H9 (cell line): ENCODE measurements at places on chromosomes 2 and 18.

DNA sequence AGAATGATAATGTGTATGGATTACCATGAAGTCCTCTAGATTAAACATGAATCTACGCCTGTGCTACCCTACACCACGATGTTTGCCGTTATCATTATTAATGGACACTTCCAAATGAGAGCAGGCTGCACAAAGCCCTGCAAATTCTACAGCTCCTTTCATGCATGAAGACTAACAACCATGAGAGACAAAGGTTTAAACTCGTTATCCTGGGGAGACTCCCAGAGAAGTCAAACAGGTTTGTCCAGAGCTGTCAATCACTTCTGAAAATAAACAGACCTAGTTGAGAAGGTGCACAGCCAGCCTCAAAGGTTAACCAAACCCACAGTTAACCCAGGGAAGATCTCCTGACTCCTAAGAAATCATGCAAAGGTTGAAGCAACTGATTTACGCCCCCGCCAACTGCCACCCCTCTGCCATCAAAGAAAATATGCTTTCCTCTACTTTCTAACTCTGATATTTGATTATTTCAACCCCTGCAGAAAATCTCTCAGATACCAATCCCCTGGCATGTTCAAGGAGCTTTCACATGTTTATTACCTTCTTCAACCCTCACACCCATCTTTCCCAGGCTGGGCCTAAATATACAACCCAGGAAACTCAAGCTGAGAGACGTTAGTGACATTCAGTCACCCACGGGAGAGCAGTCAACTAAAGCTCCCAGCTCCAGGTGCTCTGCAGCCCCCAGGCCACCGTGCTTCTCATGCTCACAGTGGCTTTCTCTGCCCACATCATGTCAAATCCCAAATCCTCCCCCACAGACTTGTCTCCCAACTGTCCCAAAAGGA is 35.9 kb downstream of the MYO5B start:
- H3K27me3 ChIP-seq = no peaks in the 10 kb centered on the region
- DNase-seq = no peak
- H3K27ac ChIP-seq = no peak overlapping the region
- no peak overlapping the region for H3K4me3 ChIP-seq
- H3K4me1 ChIP-seq = peaks cover 9% of the 10 kb centered on the region; the same call in 1 of the 2 replicates

DNA sequence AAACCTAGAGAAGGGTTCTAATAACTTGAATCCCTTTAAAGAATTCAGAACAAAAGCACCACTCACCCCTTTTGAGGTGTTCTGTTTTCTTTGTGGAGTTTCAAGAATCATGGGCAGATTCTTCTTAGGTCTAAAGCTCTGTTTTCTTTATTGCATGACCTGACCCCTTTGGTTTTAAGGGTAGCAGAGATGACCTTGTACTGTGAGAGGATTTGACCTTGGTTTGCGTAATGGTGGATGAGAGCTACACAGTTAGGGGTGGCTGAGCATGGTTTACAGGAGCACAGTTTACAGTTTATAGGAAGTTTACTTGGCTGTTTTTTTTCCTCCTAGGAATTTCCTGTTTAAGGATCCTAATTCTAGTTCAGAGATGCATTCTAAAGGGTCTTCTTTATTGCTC is 1095.6 kb upstream of the NRXN1 start:
- no peak overlapping the region for H3K27ac ChIP-seq
- peaks cover 10% of the 10 kb centered on the region for H3K36me3 ChIP-seq
- H3K27me3 ChIP-seq = no peaks in the 10 kb centered on the region
- DNase-seq = no peak
- no peaks in the 10 kb centered on the region for H3K4me1 ChIP-seq
- H3K4me3 ChIP-seq = no peak overlapping the region

- H3K36me3 ChIP-seq = no peaks in the 10 kb centered on the region
- peaks cover 2% of the 10 kb centered on the region; the same call in 1 of the 2 replicates for H3K4me1 ChIP-seq
- H3K4me3 ChIP-seq = no peak overlapping the region
Measured at GRCh38 chr2:217650229-217650628, 352.6 kb downstream of the TNS1 start.

DNA sequence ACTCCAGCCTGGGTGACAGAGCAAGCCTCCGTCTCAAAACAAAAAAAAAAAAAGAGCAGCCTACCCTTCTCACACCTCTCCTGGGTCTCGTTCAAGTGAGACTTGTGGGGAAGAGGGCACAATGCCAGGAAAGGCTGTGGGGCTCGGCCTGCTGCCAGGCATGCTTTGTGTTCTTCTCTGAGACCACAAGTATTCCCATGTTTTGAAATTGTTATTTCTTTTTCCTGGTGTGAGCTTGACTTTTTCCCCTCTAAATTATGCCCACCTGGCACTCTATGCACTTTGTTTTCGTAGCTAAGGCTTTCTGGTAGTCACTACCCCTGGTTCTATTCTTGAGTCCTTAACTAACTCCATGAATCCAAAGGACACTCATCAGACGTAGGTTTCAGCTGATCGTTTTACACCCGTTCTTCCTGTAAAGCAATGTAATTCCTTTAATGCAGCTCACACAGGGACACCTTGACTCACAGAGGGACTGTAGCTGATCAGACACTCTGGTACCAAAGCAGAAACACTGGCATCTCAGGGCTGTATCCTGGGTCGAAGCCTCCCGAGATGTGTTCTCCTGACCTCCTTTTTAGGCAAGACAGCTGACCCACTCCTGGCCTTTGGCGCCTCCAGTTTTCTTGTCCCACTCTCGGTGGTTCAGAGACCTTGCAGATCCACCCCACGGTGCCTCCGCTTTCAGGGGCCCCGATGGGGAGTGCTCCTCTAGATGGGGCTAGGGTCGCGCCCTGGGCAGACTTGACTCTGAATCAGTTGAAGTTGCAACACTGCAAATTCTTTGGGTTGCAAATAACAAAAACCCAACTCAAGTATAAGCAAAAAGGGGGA is 193.3 kb upstream of the AGAP1 start:
- H3K4me3 ChIP-seq = no peak overlapping the region
- no peak overlapping the region for H3K27ac ChIP-seq
- DNase-seq = no peak
- no peaks in the 10 kb centered on the region for H3K36me3 ChIP-seq

GRCh38 chr2:126571403-126571802 is 84.6 kb upstream of the GYPC start:
- H3K36me3 ChIP-seq = no peaks in the 10 kb centered on the region
- H3K4me3 ChIP-seq = no peak overlapping the region
- H3K27me3 ChIP-seq = no peaks in the 10 kb centered on the region
- DNase-seq = no peak
- no peaks in the 10 kb centered on the region for H3K4me1 ChIP-seq

GRCh38 chr2:110157153-110157793 is 41.7 kb upstream of the MALL start:
- DNase-seq = no peak
- H3K27me3 ChIP-seq = no peaks in the 10 kb centered on the region
- H3K4me1 ChIP-seq = no peaks in the 10 kb centered on the region
- no peak overlapping the region for H3K4me3 ChIP-seq
- no peak overlapping the region for H3K27ac ChIP-seq

- no peaks in the 10 kb centered on the region for H3K27me3 ChIP-seq
- no peak overlapping the region for H3K4me3 ChIP-seq
- no peak overlapping the region for H3K27ac ChIP-seq
Measured at GRCh38 chr2:102004581-102004980, 12.8 kb downstream of the IL1R2 start.
